ENCODE measurements at places on chromosomes 5 and 9. TPM values are rescaled to one million over a fixed set of nuclear protein-coding genes. Genes with fewer than 3 reads are reported as not detected.

Gene NR5A1
- not detected for polyA plus RNA-seq

Gene KIF24
- 5.4 TPM for polyA plus RNA-seq

Gene WDR38
- polyA plus RNA-seq: 8.3 TPM

- no peak for DNase-seq
These were observed 7.3 kb upstream of the S1PR3 start for GRCh38 chr9:88983865-88984542.

DNA sequence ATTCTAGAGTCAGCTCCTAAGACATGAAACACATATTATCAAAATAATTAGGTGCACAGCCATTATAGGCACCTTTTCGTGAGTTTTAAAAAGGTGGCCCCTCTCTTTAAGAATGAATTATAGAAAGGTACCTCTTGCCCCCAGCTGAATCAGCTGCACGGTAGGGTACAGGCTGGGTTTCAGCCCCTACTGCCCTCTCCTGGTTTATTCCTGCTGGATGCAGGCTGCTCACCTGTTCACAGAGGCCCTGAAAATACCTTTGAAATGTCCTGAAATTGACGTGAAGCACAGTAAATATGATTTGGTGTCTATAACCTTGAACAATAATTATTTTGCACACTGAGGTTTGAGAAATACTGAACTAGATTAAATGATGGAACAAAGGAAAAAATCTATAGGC is 504.8 kb upstream of the SGCD start:
- DNase-seq: no peak

Gene CTSV
- 3.1 TPM for polyA plus RNA-seq

Gene GZMA
- polyA plus RNA-seq: 3.2 TPM
